H9 (cell line): ENCODE measurements at places on chromosomes 4 and X.

DNA sequence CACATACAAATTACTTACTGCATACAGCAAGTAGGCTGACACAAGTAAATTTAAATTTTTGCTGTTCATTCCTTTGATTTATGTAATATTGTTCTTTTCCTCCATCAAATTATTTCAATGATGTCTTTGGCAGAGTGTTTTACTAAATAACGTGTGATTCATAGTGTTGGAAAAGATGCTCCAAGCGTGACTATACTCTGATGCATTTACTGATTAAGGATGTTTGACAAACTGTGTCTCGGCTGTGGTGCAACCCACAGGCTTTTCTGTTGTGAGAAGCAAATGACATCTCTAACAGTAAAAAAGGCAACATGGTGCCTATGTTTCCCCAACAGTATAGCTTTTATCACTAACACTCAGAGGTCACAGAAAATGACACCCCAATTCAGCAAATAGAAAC, 540.9 kb downstream of the PPP4R3C start:
- no peak for DNase-seq

GRCh38 chr4:98565681-98566301, 92.6 kb downstream of the TSPAN5 start:
- DNase-seq = no peak

DNA sequence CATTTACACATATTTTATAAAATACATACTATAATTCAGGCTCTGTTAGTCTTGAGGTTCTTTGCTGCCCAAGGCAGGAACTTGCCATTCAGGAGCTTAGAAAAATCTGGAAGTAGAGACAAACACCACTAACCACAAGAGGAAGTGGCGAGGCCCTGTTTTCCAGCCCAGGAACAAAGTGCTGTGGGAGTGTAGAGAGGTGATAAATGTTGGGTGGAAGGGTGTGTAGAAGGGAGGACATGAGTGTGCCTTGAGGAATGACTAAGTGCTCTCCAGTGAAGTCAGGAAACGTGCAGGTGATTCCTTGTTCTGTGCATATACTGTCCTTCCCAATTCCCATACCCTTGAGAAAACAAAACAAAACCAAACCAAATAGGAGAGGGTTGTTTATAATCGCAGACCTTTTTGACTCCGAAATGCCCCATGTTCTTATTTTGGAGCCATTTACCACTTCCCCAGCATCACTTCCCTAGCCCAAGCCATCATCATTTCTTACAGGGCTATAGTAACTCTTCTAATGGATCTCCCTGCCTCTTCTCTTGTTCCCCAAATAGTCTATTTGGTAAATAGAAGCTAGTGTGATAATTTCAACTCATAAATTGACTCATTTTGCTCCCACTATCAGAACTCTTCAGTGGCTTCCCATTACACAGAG, 83.2 kb downstream of the GPAT3 start:
- no peak for DNase-seq

- DNase-seq = no peak
These were observed 36.6 kb downstream of the DIPK2B start for GRCh38 chrX:45164021-45164621.

- peak; percentile 57 for DNase-seq
These were observed 342.4 kb downstream of the BCOR start for GRCh38 chrX:39755143-39756032.

GRCh38 chr4:148061795-148062194, 329.9 kb downstream of the ARHGAP10 start:
- no peak for DNase-seq

GRCh38 chr4:124710911-124711310, 1.6 kb downstream of the ANKRD50 start:
- no peak for DNase-seq
